NCI-H1436 treated with DMSO at 0.1 percent for 48 hours (cell line): ENCODE measurements at places on chromosomes 3 and 15.

DNA sequence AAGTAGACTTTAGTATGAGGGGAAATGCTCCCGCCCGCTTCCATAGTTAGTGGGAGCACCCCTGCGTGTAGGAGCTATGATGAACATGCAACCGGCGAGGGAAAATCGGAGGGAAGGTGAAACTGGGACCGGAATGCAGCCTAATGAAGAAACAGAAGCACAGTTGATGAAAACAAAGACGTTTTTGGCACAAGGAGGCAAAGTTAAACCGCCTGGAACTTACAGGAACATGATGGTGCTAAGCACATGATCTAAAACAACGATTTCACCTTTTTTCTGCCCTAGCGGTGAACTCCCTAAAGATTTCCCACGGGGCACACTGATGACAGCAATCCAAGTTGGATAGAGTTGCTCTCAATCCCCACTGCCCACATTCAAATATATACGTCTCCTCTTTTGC lies 49.4 kb upstream of the SPATA12 start:
- no peak for DNase-seq

- no peak for DNase-seq
These were observed 66.0 kb downstream of the TRIM69 start for GRCh38 chr15:44802336-44802735.

- DNase-seq = no peak
These were observed 75.7 kb downstream of the ITGB5 start for GRCh38 chr3:124811436-124811835.

DNA sequence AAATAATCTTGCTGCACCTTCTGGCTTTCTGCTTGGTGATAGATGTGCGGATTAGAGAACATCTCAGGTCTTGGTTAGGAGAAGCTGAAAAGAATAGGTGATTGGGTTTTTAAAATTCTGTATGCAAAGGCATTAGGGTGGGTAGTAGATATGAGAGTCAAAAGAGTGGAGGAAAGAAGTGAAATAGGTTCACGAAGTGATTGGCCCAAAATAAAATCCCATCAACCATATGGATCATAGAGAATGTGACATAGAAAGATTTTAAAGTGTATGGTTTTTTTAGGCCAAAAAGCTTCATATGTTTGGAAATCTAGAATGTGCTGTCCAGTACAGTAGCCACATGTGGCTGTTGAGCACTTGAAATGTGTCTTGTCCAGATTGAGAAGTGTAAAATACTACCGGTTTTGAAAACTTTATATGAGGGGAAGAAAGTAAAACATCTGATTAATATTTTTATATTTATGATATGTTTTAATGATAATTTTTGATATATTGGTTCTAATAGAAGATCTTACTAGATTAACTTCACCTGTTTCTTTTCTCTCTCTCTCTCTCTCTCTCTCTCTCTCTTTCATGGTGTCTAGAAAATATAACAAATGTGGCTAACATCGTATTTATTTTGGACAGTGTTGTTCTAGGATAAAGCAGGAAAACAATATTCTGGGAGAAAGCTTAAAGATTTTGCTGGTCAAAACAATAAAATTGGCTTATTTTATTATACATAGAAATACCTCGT lies 2.9 kb downstream of the MBNL1 start:
- no peak for DNase-seq

GRCh38 chr3:64359735-64360134 lies 134.5 kb upstream of the PRICKLE2 start:
- DNase-seq = no peak

DNA sequence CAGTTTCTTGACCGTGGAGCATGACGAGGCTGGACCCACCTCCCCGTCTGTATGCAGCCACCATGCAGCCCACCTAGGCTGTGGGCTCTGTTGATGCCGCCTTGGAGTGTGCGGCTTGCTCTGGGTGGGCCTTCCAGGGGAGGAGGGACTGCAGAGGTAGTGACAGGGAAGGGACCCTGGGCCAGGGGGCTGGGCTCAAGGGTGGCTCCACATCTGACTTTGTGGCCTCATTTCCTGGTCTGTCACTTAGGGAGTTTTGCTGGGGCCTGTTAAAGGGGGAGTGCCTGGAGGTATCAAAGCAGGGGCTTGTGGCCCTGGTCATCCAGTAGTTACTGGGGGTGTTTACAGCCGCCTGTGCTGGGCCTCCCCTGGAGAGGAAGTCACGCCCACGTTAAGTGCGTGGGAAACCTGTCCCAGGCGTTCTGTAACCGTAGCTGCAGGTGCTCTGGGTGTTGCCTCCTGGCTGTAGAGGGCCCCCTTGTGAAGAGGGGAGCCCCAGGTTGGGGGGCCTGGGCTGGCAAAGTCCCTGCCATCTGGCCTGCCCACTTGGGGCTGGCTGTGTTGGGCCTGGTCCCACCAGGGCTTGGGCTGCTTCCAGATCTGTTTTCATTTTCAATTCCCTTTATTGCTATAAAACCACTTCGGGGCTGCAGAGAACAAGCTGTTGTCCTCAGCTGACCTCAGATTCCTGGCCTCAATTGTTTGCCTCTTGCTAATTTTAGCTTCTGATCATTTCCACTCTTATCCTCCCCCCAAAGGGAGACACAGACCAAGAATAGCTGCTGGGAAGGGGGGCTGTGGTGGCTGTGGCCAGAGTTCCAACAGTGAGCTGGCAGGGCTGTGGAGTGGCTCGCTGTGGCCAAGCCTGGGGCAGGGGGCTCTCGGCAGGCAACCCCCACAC lies 26.5 kb downstream of the KLF13 start:
- no peak for DNase-seq

DNA sequence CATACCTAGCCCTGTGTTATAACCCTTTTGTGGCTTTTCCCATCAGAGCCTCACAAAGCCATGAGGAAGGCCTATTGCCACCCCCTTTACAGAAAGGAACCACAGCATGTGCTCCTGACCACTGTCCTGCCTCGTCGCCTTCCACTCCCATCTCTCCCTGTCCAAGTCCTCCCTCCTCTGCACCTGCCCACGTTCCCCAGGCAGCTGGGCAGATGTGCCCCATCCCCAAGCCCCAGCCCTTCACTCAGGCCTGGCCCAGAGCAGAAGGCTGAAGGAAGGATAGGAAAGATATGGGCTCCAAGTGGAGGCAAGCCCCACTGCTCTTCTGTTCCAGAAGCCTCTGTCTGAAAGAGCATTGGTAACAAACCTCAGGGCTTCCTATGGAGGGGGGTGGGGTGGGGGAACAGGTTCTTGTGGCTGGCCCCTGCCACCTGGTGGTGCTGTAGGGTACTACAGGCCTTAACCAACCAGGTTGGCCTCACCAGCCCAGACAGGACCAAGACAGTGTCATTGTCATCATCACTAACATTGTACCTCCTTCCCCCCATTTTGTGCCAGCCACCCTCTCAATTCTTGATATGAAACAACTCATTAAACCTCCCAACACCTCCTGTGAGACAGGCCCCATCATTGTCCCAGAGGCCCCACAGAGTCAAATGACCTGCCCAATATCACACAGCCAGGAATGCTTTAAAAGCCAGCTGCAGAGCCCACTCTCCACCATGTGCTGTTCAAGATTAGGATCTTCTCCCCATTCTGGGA lies 10.0 kb downstream of the POC1A start:
- DNase-seq = no peak

GRCh38 chr3:4633078-4634004 lies 140.2 kb downstream of the ITPR1 start:
- DNase-seq = no peak

GRCh38 chr3:154758109-154758868 lies 321.8 kb upstream of the MME start:
- DNase-seq = no peak

GRCh38 chr3:152120601-152121269 lies 148.0 kb upstream of the MBNL1 start:
- DNase-seq = no peak

DNA sequence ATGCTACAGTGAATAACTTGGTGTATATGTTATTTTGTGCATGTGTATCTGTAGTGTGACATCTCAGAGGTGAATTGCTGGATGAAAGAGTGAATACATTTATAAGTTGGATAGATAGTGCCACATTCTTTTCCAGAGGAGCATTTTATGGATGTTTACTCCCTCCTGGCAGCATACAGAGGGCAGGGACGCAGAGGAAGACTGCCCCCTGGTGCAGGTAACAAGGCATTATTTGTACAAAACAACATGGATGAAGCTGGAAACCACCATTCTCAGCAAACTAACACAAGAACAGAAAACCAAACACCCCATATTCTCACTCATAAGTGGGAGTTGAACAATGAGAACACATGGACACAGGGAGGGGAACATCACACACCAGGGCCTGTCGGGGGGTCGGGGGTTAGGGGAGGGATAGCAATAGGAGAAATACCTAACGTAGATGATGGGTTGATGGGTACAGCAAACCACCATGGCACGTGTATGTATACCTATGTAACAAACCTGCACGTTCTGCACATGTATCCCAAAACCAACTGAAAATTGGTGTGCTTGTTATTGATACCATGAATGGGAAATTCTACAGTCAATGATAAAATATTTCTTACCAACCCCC lies 57.9 kb upstream of the CTXND1 start:
- no peak for DNase-seq

DNA sequence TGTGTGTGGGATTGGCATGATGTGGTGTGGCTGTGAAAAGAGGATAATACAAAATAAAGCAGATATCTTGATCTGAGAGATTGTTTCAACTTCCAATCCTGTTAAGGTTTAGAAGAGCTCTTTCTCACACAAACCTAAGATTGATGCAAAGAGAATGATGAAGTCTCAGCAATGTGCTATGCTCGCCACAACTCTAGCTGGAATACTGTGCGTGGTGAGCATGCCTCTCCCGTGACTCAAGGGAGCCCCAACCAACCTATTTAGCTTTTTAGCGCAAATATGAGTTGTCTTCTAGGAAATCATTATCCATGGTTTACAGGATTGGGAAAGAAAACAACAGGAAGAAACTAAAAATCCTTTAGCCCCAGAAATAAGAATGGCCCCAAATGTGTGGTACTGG lies 28.5 kb downstream of the BTLA start:
- DNase-seq = no peak

DNA sequence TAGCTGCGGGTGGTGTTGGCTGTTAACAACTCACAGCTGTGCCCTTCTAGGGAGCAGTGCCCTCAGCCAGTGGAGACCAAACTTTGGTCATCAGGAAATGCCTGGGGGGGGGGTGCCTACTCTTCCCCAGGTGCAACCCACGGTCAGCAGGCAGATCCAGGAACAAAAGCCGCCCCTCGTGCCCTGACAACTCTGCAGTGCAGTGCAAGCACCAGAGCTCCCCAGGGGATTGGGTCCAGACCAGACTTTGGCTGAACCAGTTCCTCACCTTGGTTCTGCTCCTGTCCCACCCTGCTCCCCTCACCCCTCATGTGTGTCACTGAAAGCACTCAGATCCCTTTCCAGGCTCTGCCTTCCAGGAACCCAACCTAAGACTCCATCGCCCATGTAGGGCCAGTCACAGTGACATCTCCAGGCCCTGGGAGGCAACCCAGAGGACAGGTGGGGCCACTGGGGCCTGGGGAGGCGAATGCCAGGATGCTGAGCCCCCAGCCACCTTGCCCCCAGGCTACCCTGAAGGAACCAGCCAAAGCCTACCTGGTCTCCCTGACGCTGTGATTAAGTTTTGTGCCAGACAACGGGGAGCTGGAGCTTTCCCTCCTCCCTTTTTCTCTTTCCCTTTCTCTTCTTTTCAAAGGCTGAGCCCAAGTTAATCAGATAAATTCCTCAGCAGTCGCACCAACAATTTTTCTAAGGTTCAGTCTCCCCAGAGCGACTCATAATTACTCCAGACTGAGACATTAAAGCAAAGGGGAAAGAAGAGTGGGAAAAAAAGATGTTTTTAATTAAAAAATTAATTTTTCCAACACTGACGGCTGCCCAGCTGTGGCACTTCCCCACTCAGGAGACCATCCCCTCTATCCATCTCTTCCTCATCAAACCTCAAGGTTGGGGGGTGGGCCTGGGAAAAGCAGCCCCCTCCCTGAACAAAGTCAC lies 207.5 kb upstream of the LINGO1 start:
- DNase-seq = no peak

GRCh38 chr3:25586167-25586505 lies 78.6 kb downstream of the TOP2B start:
- no peak for DNase-seq
